Astrocyte of the spinal cord (primary cell): ENCODE measurements at places on chromosomes 5 and 9.
A peak's percentile ranks its signal among the peaks of the same experiment; 100 is the strongest.

DNA sequence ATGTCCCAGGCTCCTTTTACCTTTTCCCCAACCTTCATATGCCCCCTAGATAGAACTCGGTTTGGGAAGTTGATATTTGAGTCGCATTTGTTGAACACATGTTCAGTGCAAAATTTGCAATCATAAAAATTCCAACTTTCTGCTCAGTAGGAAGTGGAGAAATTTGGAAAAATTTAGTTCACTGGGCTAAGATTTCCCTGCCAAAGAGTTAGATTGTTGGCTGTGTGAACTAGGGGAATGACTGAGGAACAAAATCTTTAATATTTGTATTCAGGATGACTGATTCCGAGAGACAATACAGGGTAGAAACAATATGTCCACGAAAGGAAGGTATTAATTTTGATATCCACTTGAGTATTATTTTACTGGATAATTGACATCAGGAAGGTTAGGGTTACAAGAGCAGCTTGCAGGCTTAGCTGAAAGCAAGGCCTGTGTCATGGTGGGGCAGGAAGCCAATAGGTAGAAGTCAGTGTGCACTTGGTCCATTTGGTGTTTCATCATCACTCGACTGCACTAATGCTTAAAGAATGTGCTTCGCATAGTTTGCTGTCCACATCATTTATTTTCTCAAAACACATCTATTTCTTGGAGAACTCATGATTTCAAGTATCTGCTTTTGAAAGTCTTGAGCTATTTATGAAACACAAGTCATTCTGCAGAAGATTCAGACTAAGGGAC, 59.4 kb upstream of the GNA14 start:
- peak; percentile 97 for DNase-seq

GRCh38 chr5:56270058-56270457, 36.9 kb upstream of the ANKRD55 start:
- DNase-seq: no peak

GRCh38 chr5:82938901-82939725, 138.1 kb downstream of the TMEM167A start:
- DNase-seq: peak; percentile 10

DNA sequence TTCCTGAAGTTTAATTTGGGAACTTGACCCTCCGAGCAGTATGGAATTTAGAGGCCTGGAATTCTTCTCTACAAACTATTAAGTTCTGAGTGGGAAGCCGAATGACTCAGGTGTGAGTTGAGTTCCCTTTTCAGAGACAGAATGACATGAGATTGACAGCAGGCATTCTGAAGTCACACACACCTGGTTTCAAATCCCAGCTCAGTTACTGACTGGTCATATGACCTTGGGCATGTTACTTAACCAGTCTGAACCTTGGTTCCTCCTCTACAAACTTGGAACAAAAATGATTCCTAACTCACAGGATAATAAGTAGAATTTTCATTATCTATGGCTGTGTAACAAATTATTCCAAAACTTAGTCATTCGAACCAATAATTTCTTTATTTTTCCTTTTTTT, 45.5 kb upstream of the GPBP1 start:
- DNase-seq: no peak

DNA sequence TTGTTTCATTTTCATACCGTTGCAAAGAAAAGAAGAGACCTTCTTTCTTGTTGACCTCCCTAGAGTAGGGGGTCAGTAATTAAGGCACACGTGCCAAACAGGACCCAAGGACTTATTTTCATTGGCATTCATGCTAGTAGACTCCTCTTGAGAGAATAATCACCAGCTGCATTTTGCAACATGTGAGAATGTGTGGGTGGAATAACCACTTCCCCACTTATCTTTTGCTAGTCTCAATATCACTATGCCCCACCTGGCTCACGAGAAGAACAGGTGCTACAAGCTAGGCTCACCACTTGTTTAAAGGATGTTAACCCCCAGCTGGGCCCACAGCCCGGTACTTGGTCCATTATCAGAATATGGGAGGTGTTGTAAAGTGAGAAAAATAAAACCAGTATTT, 460.7 kb upstream of the MEF2C start:
- DNase-seq: peak; percentile 29

DNA sequence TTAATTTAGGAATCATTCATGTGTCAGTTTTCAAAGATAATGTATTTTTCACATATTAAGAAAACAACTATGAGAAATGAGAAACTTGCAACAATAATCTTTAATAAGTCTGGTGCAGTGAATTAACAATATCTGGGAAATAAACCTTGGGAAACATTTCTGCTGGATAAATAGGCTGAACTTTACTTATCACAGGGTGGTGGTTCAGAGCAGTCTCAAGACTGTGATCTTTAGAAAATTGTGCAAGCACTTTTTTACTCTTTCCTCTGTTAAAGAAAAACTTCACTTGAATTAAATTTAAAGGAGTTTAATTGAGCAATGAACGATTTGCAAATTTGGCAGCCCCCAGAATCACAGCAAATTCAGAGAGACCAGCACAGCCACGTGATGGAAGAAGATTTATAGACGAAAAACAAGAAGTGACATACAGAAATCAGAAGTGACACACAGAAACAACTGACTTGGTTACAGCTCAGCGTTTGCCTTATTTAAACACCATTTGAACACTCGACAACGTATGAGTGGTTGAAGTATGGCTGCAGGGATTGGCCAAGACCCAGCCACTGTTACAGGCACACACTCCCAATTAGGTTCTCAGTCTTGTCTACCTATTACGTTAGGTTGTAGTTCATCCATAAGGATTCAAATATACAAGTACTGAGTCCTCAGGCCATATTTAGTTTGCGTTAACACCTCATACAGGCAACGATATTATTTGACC, 631.9 kb downstream of the SLCO4C1 start:
- no peak for DNase-seq

DNA sequence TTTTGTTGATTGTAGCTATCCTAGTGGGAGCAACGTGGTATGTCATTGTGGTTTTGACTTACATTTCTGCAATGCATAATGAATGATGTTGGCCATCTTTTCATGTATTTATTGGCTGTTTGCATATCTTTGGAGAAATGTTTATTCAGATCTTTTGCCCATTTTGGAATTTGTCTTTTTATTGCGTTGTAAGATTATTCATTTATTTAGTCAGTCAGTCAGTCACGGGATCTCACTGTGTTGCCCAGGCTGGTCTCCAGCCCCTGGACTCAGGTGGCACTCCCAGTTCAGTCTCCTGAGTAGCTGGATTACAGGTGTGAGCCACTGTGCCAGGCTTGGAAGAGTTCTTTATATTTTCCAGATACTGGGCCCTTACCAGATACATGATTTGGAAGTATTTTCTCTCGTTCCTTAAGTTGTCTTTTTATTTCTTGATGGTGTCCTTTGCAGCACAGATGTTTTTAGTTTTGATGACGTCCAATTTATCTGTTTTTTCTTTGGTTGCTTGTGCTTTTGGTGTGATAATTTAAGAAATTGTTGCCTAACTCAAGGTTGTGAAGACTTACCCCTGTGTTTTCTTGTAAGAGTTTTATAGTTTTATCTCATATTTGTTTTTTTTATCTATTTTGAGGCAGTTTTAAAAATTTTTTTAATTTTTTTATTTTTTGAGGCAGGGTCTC, 67.1 kb downstream of the EHMT1 start:
- DNase-seq: peak; percentile 38

GRCh38 chr5:65774346-65774745, 52.3 kb downstream of the NLN start:
- peak; percentile 62 for DNase-seq

DNA sequence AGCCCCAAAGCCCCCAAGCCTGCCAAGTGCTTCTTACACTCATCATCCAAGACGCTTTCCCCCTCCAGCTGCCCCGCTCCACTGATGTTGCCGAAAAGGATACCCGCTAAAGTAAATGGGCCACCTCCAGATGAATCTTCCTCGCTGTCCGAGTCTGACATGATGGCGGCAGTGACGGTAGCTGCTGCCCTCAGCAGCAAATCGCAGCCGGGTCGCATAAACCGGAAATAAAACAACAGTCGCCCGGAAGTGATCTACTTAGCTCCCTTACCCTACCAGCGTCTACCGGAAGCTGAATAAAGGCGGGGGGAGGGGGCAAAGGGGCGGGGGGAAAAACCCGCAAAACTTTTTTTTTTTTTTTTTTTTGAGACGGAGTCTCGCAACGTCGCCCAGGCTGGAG, at the start of gene TAF1L:
Gene TAF1L (minus strand): TSS at position 308 of the 400 bp plus-strand sequence. CDS start 90 bp downstream, at position 218.
- no peak for DNase-seq

GRCh38 chr5:5588386-5588785, 165.9 kb downstream of the ICE1 start:
- DNase-seq: no peak
